AG04450 (cell line): ENCODE measurements at places on chromosomes 16 and 17. TPM values are rescaled to one million over a fixed set of nuclear protein-coding genes. Genes with fewer than 3 reads are reported as not detected.

Gene ENO3
- 2.3 and 3.2 TPM in 2 replicates for polyA plus RNA-seq

Gene FOXL1
- polyA plus RNA-seq, result 41.1 and 41.9 TPM in 2 replicates

Gene FZD2
- 49.4 and 73.4 TPM in 2 replicates for polyA plus RNA-seq

Gene DPEP3
- not detected in 2 replicates for polyA plus RNA-seq

Gene ST3GAL2
- 12.4 and 18.2 TPM in 2 replicates for polyA plus RNA-seq

Gene DOC2B
- polyA plus RNA-seq, result not detected in 2 replicates

Gene KRT33A
- not detected in 2 replicates for polyA plus RNA-seq
